ENCODE measurements at places on chromosomes 16 and 17.

DNA sequence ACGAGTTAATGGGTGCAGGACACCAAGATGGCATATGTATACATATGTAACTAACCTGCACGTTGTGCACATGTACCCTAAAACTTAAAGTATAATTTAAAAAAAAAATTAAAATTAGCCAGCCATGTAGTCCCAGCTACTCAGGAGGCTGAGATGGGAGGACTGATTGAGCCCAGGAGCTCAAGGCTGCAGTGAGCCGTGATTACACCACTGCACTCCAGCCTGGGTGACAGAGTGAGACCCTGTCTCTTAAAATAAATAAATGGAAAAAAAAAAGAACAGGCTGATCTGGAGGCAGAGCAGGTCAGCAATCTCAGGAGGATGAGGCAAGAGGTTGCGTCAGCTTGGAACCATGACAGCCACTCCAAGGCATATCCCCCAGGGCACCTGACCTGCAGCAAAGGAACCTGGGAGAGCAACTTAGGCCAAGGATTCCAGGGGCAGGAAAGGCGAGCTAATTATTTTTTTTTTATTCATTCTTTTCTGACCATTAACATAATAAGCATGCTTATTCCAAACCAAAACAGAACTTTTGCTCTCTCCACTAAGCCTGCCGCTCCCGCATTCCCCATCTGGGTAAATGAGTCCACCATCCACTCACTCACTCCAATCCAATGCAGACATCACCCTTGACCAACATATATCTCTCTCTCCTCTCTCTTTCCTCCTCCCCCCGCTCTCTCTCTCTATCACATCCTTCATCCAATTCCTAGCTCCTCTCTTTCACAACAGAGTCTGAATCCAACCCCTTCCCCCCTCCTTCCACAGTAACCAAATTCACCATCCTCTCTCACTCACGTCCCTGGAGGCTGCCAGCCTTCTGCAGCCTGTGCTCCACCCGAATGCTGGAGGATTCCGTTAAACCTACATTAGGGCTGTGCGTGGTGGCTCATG is 47.7 kb downstream of the TK2 start:
- no peak for DNase-seq

GRCh38 chr17:76416899-76417298 is 32.5 kb downstream of the SPHK1 start:
- DNase-seq, result no peak

DNA sequence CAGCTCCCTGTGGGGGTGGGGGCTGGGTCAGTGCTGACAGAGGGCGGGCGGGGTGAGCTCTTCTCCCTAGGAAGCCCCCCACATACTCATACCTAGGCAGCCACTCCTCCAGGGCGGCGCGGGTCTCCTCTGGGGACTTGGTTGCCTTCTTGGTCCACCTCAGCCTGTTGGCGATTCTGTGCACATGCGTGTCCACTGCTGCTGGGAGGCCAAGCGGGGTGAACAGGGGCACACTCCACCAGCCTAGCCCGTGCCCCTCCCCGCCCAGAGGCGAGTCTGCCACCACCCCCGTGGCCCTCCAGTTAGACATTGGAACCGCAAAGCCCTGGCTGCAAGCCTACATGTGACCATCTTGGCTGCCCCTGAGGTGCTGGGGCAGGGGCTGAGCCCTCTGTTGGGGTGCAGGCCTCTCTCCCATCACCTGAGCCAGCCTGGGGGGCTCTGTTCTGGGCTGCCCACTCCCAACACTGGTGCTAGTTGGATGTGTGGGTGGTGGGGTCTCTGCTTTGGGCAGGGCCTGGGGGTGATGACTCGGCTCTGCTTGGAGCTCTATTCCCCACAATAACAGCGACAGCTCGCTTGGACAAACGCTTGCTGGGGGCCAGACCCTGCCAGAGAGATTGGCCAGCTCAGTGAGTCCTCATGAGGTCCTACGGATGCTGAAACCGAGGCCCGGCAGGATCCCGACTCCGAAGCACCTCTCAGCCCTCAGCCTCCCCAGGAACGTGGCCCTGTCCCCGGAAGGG is 7.4 kb downstream of the NTHL1 start:
- DNase-seq, result no peak

DNA sequence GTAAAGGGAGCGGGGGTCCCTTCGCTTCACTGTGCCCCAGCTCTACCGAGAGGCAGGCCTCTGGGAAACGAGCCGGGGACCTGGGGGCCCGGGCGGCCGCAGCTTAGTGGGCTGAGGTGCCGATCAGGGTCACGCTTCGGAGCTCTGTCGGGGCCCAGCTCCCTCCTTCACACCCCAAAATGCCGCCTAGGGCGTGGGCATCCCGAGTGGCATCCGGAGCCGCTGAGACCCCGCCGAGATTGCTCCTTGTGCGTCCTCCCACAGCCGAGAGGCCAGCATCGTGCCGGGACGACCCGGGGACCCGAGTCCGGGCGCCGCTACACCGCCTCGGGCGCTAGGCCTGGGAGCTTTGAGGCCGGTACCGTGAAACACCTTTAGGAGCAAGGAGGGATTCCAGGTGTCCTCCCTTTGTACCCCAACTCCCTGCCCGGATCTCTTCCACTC is 1.3 kb downstream of the SALL1 start:
- DNase-seq, result no peak

- no peak for DNase-seq
Measured at GRCh38 chr16:48949636-48950035, 332.0 kb downstream of the CBLN1 start.

GRCh38 chr17:35731239-35731916 is at the start of gene RASL10B:
TSS of gene RASL10B (plus strand) at chr17:35731639. CDS start at chr17:35735185, 3,546 bp downstream.
- DNase-seq, result peak; percentile 21

GRCh38 chr17:49616086-49616485 is 40.4 kb downstream of the NXPH3 start:
- DNase-seq, result no peak

GRCh38 chr16:75229172-75230031 is 10.6 kb downstream of the CTRB1 start:
- no peak for DNase-seq

- peak; percentile 43 for DNase-seq
Measured at GRCh38 chr17:8121681-8122421, 2.1 kb downstream of the HES7 start.

GRCh38 chr17:19760746-19761145 is 12.6 kb upstream of the ALDH3A1 start:
- DNase-seq, result no peak

DNA sequence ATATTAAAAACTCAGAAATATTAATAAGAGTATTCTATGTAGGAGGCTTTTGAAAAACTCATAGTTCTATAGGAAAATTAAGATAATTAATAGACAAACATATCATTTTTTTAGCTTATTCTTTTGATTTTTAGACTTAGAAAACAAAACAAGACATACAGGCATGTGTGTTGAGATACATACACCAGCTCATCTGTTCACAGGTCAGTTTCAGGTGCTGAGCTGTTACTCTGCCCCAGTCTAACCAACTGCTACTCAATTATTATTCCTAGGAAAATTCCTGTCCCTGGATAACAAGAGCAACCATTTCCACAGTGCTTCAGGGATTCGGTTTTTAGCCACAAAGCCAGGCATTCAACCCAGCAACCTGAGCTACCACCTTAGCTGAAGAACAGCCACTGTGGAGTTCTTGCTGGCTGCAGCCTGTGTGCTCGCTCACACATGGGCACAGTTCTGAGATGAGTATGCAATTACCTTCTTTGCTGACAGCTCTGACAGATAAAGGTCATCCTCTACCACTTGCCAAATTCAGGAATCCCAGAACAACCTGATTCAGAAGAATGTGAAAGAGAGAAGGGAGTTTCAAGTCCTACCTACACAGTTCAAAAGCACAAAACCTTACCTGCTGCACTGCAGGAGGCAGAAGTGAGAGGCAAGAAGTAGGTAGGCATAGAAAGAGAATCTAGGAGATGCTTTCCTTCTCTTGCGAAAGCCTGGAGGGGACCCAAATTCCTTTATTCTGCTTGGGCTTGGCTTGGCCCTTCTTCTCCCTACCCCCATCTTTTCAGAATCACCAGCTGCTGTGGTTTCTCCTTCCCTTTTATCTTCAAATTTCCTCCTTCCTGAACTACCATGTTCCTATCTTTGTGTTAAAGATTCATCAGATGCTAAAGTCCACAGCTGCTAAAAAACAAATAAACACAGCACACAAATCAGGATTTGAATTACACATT is 62.7 kb downstream of the TEX2 start:
- DNase-seq, result no peak

- no peak for DNase-seq
Measured at GRCh38 chr16:61968242-61969076, 67.8 kb downstream of the CDH8 start.

DNA sequence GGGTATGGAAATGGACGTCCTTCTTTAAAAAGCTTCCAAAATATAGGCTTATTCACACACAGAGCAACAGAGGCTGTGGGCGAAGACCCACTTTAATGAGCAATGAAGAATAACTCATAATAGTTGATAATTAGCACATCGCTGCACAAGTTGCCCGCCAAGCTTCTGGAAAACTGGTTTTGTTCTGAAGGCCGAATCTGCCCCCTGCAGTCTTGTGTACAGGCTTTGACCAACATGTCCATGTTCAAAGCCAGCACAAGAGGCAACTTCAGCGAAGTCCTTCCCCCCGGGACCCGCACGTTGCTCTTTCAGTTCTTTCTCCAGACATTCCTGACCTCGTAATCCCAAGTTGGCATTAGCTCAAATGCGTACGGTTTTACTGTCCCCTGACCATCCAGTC is 73.3 kb downstream of the IRX5 start:
- DNase-seq, result no peak

- no peak for DNase-seq
Measured at GRCh38 chr17:48596000-48596734, 2.6 kb upstream of the HOXB5 start.

DNA sequence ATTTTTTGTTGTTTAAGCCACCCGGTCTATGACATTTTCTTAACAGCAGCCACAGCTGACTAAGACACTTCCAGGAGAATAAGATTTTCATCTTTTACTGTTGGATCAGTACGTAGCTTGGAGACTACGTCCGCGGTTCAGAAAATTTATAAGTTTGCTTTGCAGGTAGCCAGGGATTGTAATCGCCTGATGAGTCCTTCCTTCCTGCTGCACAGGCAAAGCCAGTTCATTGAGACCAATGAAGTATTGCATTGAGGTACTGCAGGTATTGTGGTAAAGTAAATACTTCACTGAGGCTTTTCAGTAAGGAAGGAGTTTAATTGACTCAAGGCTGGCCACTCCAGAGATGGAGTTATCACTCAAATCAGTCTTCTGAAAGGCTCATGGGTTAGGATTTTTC is 269.4 kb upstream of the ELAC2 start:
- no peak for DNase-seq

DNA sequence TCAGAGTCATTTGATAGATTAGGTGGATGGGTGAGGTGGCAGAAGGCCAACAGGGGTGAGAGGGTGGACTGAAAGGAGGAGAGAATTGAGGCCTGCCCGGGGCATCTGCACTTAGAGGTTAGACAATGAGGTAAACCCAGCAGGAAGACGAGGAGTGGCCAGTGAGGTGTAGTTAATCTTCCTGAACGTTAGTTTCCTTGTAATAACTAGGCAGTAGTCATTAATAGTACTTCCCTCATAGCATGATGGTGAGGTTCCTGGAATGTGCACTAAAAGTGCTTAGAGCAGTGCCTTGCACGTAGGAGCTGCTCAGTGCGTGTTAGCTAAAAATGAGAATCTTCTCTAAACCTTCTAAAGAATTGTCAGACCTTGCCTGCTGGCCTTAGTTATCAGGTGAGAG is 13.5 kb upstream of the KSR1 start:
- no peak for DNase-seq

DNA sequence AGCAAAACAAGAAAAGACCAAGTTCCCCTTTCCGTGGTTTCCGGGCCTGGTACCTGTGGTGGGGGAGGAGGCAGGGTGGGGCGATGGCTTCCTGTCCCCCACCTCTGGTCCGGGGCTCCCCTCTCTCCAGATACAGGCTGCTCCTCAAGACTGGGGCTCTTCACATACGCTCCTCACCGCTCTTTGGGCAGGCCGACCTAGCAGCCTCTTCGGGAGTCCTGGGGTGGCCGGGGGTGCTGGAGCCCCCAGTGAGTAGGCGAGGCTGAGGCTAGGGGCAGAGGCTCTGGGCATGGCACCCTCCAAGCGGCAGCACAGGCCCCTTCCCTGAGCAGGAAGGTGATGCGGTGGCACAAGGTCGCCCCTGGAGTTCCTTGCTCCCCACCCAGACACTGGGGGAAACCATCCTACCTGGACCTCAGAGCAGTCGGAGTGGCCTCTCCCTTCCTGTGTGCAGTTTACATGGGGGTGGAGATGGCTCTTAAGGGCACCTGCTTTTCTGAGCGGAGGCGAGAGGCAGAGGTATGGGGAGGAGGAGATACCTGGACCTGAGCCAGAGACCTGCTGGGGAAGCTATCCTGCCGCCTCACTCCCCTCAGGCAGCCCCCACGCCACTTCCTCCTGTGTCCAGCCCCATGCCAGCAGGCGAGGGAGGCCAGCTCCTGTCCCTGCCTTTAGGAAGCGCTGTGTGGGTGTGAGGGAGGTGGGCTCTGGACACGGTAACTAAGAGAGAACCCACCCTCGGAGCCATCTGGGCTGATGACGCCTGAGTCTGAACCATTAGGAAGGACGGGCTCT is 891 bp downstream of the CORO1A start:
- DNase-seq, result peak; percentile 80

GRCh38 chr17:45292696-45293412 is 24.0 kb downstream of the MAP3K14 start:
- DNase-seq, result no peak

- DNase-seq, result peak; percentile 21
Measured at GRCh38 chr16:69796285-69797118, 34.4 kb downstream of the WWP2 start.

DNA sequence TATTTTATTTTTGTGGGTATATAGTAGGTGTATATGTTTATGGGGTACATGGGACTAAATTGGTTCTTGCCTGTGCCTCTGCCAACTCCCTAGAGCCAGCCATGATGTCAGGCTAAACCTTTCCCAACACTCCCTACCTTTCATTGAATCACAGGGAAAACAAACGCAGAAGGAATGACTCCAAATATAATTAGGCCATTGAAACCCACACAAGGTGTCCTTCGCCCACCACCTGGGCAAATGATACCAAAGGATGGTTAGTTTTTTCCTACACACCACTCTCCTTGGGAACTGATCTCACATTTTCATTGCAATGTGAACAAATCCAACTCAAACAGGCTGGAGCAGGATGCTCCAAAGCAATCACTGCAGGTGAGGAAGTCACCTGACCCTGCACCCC is 27.5 kb downstream of the WSB1 start:
- no peak for DNase-seq

GRCh38 chr16:15052747-15053476 is 3.0 kb downstream of the NTAN1 start:
- DNase-seq, result no peak

GRCh38 chr16:54633943-54634362 is 296.7 kb upstream of the IRX5 start:
- DNase-seq, result no peak

DNA sequence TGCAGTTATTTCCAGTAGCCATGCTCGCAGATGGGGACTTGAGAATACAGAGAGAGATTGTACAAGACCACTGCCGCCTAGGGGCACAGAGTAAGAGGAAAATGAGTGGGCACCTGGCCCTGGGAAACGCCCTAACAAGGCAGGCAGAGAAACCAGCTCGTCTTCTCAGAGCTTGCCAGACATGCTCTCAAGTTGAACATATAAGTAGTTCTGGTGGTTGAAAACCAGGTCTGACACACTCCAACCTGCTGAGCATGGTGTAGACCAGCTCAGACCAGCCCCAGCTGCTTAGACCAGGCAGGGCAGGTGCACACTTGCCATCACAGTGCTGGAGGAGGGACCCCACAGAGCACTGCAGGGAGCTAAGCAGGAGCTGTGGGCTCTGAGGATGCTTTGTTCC is 250.5 kb downstream of the CPPED1 start:
- DNase-seq, result no peak
